Stimulated activated CD4-positive, alpha-beta T cell treated with anti-CD3 and anti-CD28 coated beads, Interleukin-15, amount 100 ng/mL, for 1 hour (primary cell): ENCODE measurements at places on chromosomes 4 and X.

DNA sequence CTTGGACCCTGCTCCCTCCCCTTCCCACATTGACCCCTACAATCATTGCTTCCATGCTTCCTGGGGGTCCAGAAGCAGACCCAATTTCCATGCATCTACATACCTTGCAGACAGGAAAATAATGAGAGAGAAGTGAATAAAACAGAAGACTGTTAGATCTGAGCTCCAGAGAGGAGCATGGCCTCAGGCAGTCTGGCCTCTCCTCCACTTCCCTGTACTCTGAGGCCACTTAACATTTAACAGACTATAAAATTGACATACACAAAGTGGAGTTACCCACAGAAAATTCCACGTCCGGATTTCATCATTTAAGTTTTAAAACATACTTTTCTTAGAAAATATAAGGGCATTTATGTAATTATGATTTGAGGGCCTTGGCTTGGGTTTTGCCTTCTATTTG, 2.1 kb upstream of the PRSS12 start:
- DNase-seq, result no peak

- DNase-seq, result no peak
These were observed 51.7 kb downstream of the RPGR start for GRCh38 chrX:38275615-38276014.

GRCh38 chr4:7960790-7961655, 21.4 kb upstream of the AFAP1 start:
- no peak for DNase-seq

DNA sequence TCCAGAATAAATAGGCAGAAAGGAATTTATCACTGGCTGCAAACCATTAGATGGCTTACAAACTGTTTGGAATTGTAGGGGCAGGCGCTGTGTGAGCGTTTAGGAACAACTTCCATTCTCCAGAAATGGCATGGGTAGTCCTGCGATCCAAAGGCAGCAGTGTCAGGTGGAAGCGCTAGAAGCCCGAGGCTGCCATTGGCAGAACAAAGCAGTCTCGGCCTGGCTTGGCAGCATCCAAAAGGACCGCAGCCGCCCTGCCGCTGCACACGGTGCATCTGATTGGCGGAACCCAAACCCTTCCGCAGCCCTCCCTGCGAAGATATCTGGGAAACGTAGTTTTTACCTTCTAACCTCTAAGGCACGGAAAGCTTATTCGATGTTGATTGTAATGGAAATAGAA, 23.6 kb upstream of the YTHDC1 start:
- DNase-seq, result peak; percentile 18

DNA sequence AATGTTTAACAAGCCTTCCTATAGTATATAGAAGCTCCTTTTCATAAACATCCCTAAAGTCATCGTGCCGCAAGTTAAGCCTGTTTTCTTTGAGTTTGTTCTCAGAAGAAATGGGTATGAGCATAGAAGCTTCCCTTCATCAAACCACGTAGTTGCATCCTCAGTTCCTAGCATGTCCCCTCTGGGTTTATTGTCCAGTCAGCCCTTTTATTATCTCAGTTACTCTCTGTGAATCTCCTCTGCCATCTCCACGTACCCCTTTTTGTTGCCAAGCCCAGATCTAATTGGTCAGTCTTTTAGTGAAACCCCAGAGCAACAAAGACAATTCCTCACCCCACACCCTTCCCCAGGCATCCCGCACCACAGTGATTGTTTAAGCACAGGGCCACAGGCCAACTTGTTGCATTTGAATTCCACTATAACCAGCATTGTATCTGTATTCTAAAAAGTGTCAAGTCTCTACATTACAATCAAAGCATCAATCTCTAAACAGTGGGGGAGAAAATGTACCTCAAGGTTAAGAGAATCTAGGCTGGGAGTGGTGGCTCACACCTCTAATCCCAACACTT, 12.4 kb upstream of the TRIM2 start:
- no peak for DNase-seq

- no peak for DNase-seq
These were observed 34.2 kb upstream of the ZNF518B start for GRCh38 chr4:10491401-10491800.

GRCh38 chr4:7862561-7863192, 77.0 kb downstream of the AFAP1 start:
- DNase-seq, result no peak

- DNase-seq, result no peak
These were observed 2.2 kb upstream of the CFI start for GRCh38 chr4:109803924-109804571.

DNA sequence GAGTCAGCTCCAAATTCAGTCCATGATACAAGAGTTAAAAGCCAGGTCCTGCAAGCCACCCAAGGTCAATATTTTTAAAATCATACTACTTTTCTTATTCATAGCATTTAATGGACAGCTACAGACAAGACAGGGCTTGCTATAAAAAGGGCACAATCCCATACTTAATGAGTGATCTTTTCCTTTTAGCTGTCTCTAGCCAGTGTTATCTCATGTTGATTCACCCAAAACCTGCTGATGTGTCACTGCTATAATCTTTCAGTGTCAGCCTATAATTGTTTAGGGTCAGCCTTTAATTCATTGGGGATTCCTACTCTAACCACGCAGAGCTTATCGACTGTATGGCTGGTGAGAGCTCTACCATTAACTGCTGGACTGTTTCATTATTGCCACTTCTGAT, 51.2 kb upstream of the HCCS start:
- DNase-seq, result no peak

DNA sequence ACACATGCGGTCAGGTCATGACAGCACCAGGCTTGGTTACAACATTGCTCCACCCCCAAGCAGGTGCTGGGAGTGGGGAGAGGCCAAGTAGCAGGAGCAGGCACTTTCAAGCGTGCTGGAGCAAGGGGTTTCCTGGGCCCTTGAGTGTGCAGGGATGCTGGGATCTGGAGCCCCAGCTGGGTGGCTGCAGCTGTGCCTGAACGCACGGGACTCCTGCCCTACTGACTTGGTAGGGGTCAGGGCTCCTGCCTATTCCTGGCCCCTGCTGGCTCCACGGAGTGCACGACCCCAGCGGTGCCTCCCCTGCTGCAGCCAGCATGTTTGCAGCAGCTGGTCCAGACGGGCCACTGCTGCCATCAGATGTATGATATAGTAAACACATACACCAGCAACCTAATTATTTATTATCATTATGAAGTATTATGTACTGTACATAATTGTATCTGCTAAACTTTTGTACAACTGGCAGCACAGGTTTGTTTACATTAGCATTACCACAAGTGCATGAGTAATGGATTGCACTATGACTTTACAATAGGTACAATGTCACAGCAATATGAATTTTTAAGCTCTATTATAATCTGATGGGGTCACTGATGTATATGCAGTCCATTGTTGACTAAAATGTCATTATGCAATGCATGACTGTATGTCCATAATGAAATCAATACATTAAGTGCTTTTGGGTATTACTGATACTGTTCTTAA, 620.6 kb downstream of the RAPGEF2 start:
- no peak for DNase-seq

DNA sequence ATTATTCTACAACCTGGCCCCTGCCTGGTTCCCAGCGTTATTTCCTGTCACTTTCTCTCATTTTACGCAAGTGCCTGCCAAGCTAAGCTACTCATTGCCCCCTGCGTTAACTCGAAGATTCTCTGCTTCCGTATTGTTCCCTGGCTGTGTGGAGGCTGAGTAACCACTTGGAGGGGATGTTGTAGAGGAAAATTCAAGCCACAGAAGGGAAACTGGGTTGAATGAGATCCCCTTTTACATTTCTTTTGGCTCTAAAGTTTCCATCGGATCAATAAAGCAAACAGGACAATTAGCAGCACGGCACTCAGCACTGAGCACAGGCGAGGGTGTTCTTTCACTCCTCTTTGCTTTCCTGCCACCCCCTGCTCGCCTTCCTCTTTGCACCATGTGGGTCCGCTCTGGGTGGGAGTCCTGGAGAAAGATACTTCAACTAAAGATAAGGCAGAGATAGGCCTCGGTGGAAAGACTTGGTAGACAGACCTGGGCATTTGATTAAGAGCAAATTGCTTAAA, 4.2 kb upstream of the TMSB4X start:
- DNase-seq, result no peak

GRCh38 chr4:124504431-124504830, 208.1 kb downstream of the ANKRD50 start:
- no peak for DNase-seq

DNA sequence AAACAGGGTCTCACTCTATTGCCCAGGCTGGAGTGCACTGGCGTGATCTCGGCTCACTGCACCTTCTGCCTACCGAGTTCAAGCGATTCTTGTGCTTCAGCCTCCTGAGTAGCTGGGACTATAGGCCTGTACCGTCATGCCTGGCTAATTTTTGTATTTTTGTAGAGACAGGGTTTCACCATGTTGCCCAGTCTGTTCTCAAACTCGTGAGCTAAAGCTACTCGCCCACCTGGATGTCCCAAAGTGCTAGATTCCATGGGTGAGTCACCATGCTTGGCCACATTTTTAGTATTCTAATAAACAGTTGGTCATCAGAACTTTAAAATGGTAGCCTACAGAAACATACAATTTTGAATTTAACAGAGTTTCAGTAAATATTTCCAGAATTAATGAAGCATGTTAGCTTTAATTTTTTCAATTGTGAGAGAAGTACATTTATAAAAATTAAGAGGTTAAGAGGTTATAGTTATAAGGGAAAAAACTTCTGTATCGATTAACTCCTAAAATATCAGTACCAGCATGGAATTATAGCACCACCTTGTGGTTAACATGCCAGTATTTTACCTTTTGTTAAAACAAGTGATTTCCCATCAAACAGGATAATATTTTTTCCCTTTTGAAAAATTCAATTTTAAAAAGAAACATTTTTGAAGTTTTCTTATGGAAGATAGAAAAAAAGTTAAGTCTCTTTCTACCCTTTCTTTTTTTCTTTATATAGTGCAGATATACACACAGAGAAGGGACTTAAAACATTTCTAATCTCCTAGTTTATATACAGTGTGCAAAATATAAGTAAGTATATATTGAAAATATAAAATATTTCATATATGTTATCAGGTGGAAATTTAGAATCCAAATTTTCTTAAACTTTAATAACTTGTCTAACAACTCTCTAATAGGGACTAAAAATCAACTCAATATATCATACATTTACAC, 35.4 kb downstream of the CEP44 start:
- no peak for DNase-seq

DNA sequence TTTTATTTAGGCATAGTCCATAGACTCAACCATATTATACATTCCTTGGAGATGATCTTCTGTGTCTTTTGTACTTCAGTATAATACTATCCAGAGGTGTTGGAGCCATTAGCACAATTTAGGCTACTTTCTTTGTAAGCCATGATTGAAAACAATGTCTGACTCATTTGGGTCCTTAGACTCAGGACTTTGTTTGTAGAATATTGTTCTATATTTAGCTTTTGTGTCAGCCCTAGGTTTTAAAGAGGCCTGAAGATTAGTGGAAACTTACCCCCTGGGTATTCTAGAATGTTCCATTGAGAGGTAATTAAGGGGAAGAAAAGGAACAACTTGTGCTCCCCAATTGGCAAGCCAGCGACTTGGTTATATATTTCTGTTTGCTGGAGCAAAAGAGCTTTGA, 145.2 kb upstream of the SCML1 start:
- DNase-seq, result no peak

DNA sequence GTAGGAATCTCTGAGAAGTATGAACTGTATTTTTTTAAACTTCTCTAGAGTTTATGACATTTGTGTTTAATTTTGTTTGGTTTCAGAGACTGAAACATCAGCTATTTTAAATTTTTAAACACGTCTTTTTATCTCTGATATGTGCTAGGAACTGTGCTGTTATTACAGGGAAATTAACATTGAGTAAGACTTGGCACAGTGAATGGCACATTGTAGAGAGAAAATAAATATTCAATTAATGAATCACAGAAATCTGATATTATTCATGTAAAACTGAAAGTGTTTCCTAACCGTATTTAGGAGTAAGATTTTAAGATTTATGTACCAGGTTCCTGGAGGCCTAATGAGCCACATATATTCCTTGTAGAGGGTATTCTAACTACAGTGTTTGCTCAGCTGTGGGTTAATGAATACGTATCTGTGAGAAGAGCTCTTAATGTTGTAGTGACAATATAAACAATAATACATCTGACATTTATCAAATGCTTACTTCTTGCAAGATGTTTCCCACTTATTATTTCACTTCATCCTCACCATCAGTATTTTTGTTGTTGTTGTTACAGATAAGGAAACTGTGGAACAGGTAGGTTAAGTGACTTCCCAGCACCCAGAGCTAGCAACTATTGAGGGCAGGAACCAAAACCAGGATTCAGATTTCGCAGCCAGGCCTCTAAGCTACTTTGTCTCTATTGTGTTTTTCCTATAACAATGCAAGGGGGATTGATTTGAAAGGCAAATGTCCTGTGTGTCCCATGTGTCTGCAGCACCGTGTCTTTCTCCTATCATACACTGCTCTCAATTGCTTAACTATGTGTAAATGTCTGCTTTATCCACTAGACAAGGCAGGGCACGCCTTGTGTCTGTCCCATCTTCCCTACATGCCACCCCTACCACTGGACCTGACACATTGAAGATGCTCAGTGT, 121.1 kb upstream of the FAM9C start:
- DNase-seq, result no peak

DNA sequence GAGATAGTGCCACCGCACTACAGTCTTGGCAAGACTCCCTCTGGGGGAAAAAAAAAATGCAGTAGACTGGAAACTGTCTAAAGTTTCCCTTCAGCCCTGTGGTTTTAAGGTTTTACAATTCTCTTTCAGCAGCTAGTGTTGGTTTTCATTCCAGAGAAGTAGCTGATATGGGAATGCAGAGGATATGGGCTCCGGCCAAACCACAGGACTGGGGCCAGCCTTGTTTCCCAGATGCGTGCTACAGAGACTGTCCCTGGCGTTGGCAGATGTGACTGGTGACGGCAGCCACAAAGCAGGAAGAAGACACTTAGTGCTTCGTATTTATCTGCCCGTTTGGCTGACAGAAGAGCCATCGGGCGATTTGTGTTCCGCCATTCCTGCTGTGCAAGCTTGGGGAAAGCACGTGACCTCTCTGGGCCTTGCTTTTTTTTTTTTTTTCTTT, 43.2 kb downstream of the ZBTB49 start:
- DNase-seq, result no peak

DNA sequence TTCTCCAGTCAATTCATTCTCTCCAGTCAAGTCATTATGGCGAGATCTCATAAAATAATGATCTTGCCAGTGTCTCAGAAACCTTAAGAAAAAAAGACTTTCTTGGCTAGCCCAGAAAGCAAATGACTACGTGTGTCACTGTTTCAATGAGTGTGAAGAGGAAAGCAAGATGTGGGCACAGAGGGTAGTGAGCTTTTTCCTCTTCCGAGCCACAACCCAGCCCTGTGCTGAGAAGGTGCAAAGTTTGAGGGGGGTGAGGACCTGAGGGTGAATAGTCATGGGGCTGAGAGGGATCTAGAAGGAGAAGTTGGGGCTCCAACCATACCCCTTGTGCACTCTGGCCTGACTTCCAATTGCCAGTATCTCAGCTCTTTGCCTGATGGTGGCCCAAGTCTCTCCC, 85.6 kb upstream of the EGFL6 start:
- no peak for DNase-seq
